T-helper 1 cell treated with Interleukin-12 subunit alpha and Interleukin-12 subunit beta and Interleukin-4 antibody, amounts not matched to agents 30 ng/mL and 1 ng/mL, for 36 hours (primary cell): ENCODE measurements at places on chromosomes 3 and 15. TPM values are rescaled to one million over a fixed set of nuclear protein-coding genes. Genes with fewer than 3 reads are reported as not detected.

Gene IMPG2
- total RNA-seq = 0.51 and 0.54 TPM in 2 replicates

Gene DAZL
- total RNA-seq = not detected in 2 replicates

Gene GOLGA8T
- total RNA-seq = 0.20 TPM in 1 of 2 replicates, not detected in the other

Gene SLC28A2
- not detected in 2 replicates for total RNA-seq

Gene MST1R
- total RNA-seq = 3.7 and 4.8 TPM in 2 replicates

Gene TLR9
- total RNA-seq = 0.34 and 0.49 TPM in 2 replicates

Gene SEMA3F
- total RNA-seq = 0.22 TPM in 1 of 2 replicates, not detected in the other

Gene CTXN2
- not detected in 2 replicates for total RNA-seq

Gene SI
- total RNA-seq = not detected in 2 replicates

Gene STARD5
- total RNA-seq = 5.6 and 6.1 TPM in 2 replicates

Gene BOC
- total RNA-seq = 0.37 and 0.54 TPM in 2 replicates

Gene SERINC4
- 0.17 and 0.41 TPM in 2 replicates for total RNA-seq

Gene CHRD
- not detected in 2 replicates for total RNA-seq

Gene CADM2
- total RNA-seq = not detected in 2 replicates

Gene MST1
- 9.3 and 10.9 TPM in 2 replicates for total RNA-seq

Gene POPDC2
- 2.0 and 2.3 TPM in 2 replicates for total RNA-seq

Gene TRPM1
- total RNA-seq = not detected in 2 replicates

Gene ARNT2
- not detected in 2 replicates for total RNA-seq

Gene DISP2
- total RNA-seq = 0.22 and 1.0 TPM in 2 replicates

Gene PPP1R2
- total RNA-seq = 71.1 and 76.8 TPM in 2 replicates

Gene SAMMSON
- not detected in 2 replicates for total RNA-seq

Gene PAQR5
- not detected in 2 replicates for total RNA-seq

Gene CASR
- total RNA-seq = not detected in 2 replicates

Gene GOLGA8S
- 0.61 and 0.71 TPM in 2 replicates for total RNA-seq

Gene FAM81A
- 0.17 and 0.78 TPM in 2 replicates for total RNA-seq

Gene SLC26A6
- total RNA-seq = 40.1 and 43.0 TPM in 2 replicates

Gene EXD1
- total RNA-seq = not detected in 2 replicates

Gene GOLGA6C
- total RNA-seq = not detected in 2 replicates

Gene FMN1
- 0.05 TPM in 1 of 2 replicates, not detected in the other for total RNA-seq

Gene TMEM212
- total RNA-seq = not detected in 2 replicates

Gene RIOX2
- total RNA-seq = 131 and 136 TPM in 2 replicates

Gene PPP2R3A
- total RNA-seq = 0.05 TPM in 1 of 2 replicates, not detected in the other

Gene CDC25A
- total RNA-seq = 25.6 and 26.0 TPM in 2 replicates
